ENCODE measurements at places on chromosomes 6 and 20. TPM values are rescaled to one million over a fixed set of nuclear protein-coding genes. Genes with fewer than 3 reads are reported as not detected.

DNA sequence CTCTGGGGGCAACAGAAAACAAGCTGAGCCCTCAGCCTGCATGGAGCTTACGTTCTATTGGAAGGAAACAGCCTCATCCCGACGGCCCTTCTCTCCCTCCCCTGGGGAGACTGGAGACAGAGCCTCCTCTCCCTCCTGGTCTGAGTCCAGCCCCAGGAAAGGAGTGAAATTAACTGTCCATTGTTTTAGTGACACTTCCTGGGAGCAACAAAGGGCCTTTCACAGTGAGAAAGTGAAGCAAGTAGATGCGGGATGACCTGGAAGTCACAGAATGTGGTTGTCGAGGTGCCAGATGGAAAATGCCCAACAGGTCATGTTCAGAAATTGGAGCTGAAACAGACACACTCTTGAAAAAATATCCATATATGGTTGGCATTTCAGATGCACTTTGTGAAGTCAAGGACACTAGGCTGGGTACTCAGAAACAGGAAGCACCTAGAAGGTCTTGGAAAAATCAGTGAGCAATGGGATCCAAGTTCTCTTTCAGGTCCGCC, 77.8 kb downstream of the TFAP2C start:
- no peak for DNase-seq

GRCh38 chr6:136351518-136352110, 62.0 kb upstream of the BCLAF1 start:
- no peak for DNase-seq

GNRH2 gene
- 0.12 TPM for polyA plus RNA-seq

DNA sequence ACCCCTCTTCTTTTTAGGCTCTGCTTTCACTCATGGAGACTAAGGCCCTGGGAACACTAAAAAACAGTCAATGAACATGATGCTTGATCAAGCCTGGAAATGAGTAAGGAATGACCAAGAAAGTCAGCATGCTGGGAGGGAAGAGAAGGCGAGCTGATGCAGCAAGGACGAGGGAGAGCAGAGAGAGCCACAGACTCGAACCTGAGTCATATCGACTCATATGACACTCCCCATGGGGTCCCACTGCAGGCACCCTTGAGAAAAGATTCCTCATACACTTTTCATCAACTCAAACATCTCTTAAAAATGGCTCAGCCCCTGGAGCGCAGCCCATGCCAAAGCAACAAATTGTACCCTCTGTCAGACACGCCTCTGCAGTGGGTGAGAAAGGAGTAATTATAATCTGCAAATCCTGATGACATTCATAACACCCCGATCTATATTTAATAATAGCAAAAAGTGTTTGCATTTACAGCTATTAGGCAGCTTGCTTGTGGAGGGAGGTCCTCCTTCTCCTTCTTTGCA, 127.2 kb downstream of the F13A1 start:
- no peak for DNase-seq

KIF25 gene
- polyA plus RNA-seq = 0.49 TPM

GRCh38 chr6:104326173-104327001, 533.3 kb downstream of the HACE1 start:
- no peak for DNase-seq

DNA sequence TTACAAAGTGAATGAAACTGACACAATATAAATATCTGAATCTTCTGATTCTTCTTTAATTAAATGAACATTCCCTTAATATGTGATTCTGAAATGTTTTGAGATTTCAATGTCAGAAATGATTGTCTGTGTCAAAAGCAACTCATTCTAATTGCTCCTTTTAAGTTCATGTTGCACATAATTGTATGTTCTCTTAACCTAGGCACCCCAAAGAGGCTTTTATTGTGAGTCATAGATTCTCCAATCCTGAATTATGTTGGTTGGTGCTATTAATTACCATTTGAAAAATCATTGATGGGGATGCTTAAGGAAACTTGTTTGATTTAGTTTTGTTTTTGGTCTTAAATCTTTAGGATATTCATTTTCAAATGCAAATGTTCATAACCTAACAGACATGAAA, 829.7 kb upstream of the CITED2 start:
- no peak for DNase-seq

SLC35D3 gene
- not detected for polyA plus RNA-seq

DNA sequence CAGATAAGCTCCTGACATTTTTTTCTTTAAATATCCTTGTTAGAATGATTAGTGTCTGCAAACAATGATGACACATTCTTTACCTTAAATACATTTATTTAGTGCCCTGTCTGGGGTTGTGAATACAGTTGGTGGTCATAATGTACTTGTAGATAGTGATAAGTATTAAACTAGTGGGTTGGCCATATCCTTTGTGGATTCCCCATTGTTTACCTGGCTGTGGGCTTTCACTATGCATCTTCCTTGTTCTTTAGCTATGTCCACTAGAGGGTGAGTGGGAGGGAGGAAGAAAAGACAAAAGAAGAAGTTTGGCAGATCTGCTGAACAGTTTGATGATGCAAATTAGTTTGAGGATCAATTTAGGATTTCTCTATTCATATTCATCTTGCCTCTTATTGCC, 15.7 kb downstream of the HS3ST5 start:
- DNase-seq = no peak

MTFR2 gene
- 11.8 TPM for polyA plus RNA-seq

DNA sequence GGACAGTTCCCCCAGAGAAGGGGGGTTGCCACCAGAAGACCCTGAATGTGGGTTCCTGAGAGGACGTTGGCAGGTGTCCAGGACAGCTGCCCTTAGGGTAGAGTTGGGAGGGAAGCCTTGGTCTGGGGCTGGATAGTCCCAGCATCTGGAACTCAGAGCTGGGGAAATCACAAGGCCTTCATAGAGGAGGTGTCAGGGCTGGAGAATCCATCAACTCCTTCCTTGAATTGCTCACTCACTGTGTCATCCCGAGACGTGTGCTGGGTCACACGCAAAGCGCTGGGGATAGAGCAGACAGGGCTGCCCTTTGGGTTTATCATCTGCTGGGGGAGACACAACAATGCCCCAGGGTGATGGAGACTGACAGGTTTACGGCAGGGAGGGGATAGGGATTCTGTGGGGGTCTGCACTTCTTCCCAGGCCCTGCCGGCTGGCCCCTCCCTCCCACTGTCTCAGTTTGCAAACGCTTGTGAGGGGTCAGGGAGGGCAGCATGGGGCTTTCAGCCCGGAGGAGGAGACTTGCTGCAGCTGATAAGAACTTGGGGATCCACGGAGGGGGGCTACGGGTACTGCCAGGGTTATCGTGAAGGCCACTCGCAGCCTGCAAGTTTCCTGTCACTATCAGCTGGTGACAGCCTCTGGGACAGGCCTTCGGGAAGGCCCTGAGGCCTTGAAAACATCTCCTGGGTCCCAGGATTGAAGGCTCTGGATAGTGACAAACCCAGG, 18.6 kb downstream of the RBM38 start:
- no peak for DNase-seq

BPIFB2 gene
- not detected for polyA plus RNA-seq

BNIP5 gene
- not detected for polyA plus RNA-seq

ADNP gene
- polyA plus RNA-seq = 37.2 TPM
